ENCODE measurements at places on chromosomes 3 and 15.

DNA sequence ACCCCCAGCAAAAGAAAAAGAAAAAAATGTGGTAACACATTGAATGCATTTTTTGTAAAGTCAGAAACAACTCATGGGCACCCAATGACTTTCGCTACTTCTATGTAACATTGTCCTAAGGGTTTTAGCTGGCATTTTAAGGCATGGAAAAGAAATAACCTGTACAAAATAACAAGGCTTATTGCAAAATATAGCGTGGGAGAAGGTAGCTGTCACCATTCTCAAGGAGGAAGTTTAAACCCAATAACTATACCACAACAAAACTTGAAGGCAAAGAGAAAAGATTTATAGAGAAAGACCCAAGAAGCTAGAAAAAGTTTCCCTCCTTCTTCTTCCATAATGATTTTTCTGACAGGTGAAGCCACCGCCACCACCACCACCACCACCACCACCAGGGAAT lies 55.7 kb upstream of the ACP3 start:
- no peak for DNase-seq

DNA sequence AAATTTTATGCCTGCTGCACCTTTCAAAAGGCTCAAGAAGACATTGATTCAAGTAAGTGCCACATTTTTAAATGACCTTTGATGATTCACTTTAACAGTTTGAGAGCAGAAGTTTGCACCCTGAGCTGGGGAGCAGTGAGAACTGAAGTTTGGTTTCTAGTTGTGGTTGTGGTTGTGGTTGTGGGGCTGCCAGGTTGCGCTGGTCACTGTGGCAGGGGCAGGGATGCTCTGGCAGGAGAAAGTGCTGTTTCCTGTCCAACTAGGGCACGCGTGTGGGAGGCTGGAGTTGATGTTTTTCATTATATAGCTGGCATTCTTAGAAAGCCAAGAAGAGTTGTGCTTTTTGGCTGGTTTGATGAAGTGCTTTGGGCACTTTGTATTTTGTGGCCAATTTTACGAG lies 339.7 kb upstream of the NR2F2 start:
- no peak for DNase-seq

GRCh38 chr15:48962662-48963523 lies 826 bp downstream of the SHC4 start:
- DNase-seq: no peak

DNA sequence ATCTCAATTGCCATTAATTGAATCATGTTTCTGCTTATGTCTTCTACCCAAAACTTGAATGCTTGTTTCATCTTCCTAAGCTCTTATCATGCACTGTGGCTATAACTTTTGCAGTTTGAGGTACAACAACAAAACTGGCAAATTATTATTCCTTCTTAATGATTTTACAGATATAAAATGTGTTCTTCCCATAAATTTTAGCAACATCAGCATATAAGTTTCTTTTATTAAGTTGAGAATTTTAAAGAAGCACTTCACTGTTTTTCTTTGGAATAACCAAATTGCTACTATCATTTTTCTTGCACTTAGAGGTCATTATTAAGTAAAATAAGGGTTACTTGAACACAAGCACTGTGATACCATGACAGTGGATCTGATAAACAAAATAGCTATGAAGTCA lies 862.6 kb upstream of the CADM2 start:
- no peak for DNase-seq

GRCh38 chr3:187318819-187319616 lies 27.5 kb upstream of the MASP1 start:
- DNase-seq: peak; percentile 19

GRCh38 chr3:114745322-114746240 lies 401.5 kb downstream of the ZBTB20 start:
- DNase-seq: no peak

GRCh38 chr3:43152649-43153048 lies 46.8 kb upstream of the POMGNT2 start:
- DNase-seq: no peak

DNA sequence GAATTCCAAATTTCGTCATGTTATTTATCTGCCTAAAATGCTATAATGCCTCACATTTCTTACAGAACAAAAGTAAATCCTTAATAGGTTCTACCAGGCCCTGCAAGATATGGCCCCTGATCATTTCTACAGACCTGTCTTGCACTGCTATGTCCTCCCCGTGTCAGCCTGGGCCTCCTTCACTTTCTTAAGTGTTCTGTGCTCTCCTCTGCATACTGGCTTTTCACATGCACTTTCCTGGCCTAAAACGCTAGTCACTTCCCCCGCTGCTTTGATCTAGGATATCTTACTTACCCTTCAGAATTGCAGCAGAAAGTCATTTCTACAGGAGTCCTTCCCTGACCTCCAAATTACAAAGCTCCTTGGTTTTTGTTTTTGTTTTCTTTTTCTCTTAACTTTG lies 551.3 kb downstream of the NSUN3 start:
- DNase-seq: no peak

DNA sequence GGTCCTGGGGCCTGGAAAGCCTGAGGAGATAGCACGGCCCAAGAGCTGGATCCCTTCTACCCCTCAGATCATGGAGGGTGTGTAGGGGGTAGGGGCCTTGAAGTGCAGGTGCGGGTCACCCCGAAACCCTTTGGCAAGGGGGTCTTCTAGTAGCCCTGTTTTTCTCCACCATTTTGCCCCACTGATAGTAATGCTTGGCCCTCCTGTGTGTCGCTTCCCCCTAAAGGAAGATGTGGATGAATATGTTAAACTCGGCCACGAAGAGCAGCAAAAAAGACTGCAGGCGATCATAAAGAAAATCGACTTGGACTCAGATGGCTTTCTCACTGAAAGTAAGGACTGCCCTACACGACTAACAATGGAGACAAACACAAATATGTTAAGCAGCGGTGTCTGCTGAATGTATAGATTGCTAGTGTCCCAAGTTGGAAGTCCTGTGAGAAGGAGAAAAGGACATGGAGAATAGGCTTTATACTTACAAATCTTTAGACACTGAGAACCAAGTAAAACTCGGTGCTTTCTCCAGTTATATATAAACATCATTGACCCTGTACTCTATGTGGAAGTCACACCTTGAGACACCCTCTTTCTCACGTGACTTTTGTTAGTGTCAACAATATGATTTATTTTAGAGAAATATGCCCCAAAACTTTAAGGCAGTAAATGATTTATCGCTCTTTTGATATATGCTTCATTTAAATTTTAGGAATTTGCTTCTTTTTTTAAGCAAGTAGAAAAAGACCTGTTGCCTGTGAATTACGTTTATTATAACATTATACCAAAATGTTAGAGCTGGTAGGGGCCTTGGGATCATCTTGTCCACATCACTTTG lies 802 bp downstream of the RCN2 start:
- DNase-seq: no peak

DNA sequence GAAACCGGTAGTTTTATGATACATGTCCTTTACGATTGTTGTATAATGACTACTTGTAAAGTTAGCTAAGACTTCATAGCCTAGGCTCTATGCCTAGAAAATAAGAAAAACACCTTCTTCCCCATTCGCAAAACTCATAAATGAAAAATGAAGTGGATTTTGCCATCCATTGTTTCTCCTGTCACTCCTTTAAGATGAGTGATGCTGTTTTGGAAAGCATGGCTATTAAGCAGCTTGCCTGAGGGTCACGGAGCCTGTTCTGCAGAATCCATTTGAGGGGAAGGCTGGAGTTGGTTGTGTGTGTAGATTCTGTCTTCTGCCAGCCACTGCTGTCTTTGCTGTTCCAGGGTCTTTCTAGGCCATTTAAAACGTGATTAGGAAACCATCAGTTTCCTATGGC lies 31.5 kb downstream of the ROBO2 start:
- no peak for DNase-seq

GRCh38 chr3:46239952-46240351 lies 2.3 kb upstream of the CCR3 start:
- DNase-seq: no peak

DNA sequence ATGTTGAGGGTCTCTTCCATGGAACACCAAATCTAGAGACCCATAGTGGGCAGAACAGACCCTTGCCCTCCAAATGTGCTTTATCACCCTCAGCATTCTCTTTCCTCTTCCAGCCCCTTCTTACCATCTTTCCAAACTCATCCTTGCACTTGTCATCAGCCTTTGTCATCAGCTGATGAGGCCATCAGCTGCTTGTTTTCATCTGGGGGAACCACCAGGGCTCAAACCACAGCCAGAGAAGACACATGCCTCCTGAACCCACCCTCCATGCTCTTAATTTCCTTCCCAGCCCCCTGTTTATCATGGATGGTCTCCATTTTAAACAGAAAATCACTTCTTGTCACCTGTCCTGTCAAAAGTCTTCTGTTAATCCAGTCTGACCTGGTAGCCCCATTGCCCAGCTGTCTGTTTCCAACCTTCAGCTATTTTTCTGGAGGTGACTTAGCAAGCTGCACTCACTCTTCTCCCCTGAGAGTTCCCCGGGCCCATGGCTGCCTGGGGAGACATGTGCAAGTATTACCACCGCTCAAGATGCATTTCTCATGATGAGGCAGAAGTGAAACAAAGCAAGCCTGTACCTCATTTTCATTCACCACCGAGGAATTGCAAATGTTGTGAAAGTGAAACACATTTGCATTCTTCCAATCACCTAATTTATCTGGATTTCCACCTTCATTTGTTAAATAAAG lies 14.7 kb upstream of the SYNM start:
- no peak for DNase-seq
